ENCODE measurements at places on chromosomes 2 and 18. TPM values are rescaled to one million over a fixed set of nuclear protein-coding genes. Genes with fewer than 3 reads are reported as not detected.

The SP9 gene
- total RNA-seq, result not detected

The IL36G gene
- not detected for total RNA-seq

The MEIS1 gene
- total RNA-seq, result not detected

The NT5DC4 gene
- total RNA-seq, result not detected

The GPR35 gene
- total RNA-seq, result 8.4 TPM

The SPEG gene
- 0.94 TPM for total RNA-seq

The POU3F3 gene
- not detected for total RNA-seq

The MC2R gene
- not detected for total RNA-seq

The FZD7 gene
- 0.75 TPM for total RNA-seq

The HAAO gene
- total RNA-seq, result 0.35 TPM

The CKAP2L gene
- total RNA-seq, result 19.1 TPM

The COLEC12 gene
- total RNA-seq, result 0.04 TPM

The LRATD1 gene
- total RNA-seq, result not detected

The DTYMK gene
- total RNA-seq, result 131 TPM

The TOGARAM2 gene
- total RNA-seq, result 5.0 TPM

The TRIM54 gene
- total RNA-seq, result 0.22 TPM

The NMUR1 gene
- 0.18 TPM for total RNA-seq

GRCh38 chr18:34639687-34640086, 70.4 kb upstream of the DTNA start:
- no peak for DNase-seq

- no peak for DNase-seq
Observed at GRCh38 chr18:9926223-9926894, 12.5 kb downstream of the VAPA start.

- no peak for DNase-seq
Observed at GRCh38 chr2:51706220-51706619, 674.3 kb upstream of the NRXN1 start.

DNA sequence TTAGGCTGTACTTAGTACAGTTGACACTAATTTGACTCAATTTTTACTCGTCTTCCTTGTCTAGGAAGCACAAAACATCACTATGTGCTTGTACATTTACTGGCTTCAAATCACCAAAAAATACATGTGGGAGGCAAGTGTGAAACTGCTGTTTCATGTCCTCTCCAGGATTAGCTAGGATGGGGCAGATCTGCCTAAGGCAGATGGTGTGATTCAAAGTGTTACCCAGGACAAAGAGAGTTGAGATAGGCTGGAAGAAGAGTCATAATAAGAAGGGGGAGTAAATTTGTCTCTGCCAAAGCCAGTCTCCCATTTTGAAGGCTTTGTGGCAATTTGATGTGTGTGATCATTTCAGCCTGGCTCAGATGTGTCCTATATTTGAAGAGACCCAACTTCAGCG, 821.6 kb upstream of the ZEB2 start:
- no peak for DNase-seq

GRCh38 chr18:57951999-57952774, 91.8 kb upstream of the NEDD4L start:
- DNase-seq, result no peak

DNA sequence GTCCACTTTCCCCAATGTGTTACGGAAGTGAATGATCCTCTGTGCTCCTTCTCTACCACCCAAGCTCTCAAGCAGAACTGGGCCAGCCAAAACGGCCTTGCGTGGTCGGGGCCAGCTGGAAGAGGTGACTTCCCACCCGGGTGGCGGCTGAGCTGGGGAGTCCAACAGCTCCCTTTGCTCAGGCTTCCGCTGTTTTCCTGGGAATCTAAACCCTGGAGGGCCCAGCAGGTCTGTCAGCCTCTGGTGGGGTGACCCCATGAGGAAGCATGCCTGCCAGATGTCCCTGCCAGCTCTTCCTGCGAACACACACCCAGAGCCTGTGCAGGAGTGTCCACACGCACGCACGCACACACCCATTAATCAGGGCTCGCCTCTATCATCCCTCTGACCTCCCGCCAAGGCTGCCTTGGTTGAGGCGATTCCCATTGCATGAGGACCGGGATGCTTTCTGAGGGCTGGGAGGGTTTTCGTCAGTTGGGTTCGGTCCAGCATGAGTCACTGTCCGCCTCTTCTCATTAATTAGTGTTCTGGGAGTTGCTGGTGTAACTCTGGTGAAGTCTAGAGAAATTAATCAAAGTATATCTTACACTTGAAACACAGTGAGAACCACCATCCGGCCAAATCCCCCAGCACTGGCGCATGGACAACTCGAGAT, 90.6 kb downstream of the TWIST2 start:
- no peak for DNase-seq

GRCh38 chr2:210756855-210757254, 200.5 kb downstream of the CPS1 start:
- DNase-seq, result no peak

GRCh38 chr2:232214053-232214452, 164.5 kb upstream of the ALPP start:
- DNase-seq, result no peak

GRCh38 chr2:44120428-44120827, 48.2 kb upstream of the PPM1B start:
- DNase-seq, result peak; percentile 35

GRCh38 chr2:6826081-6826913, 39.4 kb downstream of the CMPK2 start:
- DNase-seq, result peak; percentile 25

GRCh38 chr2:203662951-203663350, 43.5 kb upstream of the CD28 start:
- DNase-seq, result no peak

- DNase-seq, result no peak
Observed at GRCh38 chr2:144351687-144352086, 168.2 kb downstream of the ZEB2 start.

DNA sequence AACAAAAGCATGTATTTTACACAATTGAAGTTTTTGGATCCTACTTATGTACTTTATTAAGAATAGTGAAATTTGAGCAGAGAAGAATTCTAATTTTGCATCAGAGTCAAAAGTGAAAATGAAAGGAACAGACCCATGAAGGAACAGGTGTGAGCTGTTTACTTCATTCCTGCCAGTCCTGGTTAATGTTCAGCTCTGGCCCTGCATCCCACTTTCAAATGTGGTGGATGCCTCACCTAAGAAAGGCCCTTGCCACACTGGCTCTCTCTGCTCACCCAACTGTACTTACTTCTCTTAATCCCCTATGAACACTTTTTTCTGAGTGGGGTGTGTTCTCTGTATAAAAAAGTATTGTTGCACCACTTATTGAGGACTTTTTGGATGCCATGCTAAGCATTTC, 22.2 kb downstream of the FAM110C start:
- DNase-seq, result no peak

DNA sequence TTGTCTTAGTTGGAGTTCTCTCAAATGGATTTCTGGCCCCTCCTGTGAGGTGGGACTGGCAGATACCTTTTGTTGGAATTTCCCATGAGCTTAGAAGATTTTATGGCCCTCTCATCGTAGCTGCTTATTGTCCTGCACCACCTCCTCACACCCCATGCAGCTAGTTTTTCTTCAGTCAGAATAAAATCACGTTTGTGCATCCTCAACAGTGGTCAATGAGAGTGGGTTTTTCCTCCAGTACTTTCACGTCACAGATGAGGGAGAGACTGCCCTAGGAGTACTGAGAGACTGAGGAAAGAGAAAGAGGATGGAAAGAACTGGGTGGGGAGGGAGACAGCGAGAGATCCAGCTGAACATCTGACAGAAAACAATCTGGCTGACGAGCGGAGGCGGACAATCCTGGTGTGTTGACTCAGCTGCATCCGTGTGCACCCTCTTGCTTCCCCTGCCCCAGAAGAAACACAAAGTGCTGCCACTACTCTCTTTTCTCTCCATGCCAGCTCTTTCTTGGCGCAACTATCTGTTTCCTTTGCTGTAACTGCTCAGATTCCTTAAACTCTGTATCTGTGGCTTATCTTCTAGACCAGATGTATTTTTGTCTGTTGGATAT, 7.4 kb downstream of the RAPGEF4 start:
- no peak for DNase-seq

DNA sequence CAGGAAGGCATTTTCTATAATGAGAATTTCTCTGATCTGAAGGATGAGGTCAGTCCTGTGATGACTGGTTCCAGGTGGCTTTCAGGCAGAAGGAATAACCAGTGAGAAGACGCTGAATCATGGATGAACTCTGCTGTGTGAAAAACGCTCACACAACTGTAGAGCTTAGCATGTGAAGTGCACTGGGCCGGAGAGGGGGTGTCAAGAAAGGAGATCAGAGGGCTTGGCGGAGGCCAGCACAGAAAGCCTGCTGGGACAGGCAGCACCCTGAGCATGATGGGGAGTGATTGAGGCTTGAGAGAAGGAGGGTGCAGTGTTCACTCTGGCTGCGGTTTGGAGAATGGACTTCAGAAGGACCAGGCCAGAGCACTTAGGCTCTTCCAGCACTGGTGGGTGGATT, 236.5 kb downstream of the TPGS2 start:
- DNase-seq, result no peak

DNA sequence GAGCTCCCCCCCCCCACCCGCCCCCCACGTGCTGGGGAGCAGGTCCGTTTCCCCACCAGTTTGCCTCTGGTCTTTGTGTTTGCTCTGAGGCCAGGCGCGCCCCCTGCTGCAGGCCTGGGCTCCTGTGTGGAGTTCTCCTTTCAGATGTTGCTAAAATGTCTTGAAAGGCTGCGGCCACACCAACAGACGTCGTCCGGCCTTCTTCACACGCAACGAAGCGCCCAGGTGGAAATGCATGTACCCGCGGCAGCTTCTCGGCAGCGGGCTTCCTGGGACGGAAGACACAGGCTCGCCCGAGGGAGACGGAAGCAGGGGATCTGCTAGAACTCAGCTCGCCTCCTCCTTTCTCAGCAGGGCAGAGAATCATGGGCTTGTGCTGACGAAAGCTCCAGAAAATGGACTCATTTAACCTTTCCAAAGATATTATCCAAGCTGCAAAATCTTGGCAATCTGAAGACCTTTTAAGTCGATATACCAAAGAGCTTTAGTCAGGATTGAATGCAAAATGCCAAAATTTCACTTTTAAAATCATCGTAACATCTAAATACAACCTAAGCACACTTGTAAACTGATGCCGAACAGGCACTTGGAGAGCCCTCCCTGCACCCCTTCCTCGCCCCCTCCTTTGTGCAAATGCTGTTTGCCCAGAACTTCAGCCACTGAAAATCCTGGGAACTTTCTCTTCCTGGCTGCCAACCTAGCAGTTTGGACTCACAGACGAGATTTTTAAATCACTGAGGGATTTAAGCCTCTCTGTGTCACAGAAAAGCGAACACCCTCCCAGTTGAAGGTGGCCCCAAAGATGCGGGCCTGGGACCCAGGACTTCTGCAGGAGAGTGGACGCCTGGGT, 125.5 kb upstream of the ZNF516 start:
- peak; percentile 22 for DNase-seq

- no peak for DNase-seq
Observed at GRCh38 chr2:22134421-22134820, 1010.7 kb downstream of the TDRD15 start.

GRCh38 chr18:36595046-36595817, 233.6 kb downstream of the TPGS2 start:
- no peak for DNase-seq

- no peak for DNase-seq
Observed at GRCh38 chr18:32351032-32351431, 119.7 kb downstream of the GAREM1 start.

DNA sequence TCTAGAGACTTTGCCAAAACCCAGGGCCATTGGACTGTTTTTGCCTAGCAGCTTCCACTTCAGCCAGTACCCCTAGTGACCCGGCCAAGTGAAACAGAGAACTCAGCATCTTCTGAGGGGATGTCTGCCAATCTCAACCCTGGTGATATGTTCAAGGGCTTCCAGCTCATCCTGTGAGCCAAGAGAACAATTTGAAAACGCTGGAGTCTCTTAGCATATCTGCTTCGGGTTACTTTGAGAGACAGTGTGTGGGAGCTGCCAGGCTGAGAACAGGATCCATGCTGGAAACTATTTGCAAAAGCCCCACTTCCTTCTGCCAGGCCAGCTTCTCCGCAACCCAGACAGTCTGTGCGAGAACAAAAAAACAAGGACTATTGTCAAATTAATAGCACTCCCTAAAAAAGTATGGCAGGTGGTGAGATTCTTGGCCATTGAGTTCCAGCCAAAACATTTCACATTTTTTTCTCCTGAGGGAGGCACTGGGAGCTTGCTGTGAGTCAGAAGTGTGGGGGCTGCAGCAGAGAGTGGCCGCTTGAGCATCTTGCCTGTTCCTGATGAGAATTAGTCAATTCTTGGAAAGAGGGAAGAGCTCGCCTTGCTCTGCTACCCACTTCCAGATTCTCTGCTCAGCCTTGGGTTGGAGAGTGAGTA, 395.6 kb upstream of the TRIB2 start:
- DNase-seq, result no peak

DNA sequence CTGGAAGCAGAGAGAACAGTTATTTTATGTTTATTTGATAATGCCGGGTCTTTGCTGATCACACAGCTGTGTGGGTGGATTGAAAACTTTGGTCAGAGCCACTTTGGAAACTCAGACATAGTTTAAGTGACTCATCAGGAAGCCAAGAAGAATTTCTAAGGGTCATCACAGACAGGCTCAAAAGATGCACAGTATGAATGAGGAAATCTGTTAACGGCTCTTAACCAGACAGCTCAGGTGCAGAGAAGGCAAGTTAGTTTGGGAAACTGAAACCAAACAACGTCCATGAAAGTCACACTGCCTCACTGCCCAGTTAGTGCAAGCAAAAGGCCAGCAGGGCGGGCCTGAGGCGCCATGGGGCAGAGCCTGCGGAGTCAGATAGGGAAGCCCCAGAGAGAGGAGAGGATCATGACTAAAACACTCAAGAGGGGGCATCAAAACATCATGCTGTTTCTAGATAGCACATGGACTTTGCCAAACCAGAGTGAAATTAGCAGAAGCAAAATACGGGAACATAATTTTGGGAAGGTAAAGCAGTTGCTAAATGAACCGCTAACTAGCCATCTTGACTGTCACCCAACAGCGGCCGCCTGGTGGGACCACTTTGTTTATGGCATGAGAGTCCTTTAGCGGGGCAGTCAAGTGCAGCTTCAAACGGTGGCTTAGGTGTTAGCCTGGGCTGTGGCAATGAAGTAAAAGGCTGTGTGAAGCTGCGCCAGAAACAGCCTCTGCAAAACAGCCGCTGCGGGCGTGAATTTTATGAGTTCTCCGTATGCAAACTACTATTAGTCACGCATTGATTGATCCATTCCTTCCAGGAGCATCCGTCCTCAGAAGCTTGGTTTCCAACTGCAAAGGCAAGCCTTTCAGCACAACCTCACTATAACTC, 101.2 kb downstream of the KCTD18 start:
- no peak for DNase-seq

DNA sequence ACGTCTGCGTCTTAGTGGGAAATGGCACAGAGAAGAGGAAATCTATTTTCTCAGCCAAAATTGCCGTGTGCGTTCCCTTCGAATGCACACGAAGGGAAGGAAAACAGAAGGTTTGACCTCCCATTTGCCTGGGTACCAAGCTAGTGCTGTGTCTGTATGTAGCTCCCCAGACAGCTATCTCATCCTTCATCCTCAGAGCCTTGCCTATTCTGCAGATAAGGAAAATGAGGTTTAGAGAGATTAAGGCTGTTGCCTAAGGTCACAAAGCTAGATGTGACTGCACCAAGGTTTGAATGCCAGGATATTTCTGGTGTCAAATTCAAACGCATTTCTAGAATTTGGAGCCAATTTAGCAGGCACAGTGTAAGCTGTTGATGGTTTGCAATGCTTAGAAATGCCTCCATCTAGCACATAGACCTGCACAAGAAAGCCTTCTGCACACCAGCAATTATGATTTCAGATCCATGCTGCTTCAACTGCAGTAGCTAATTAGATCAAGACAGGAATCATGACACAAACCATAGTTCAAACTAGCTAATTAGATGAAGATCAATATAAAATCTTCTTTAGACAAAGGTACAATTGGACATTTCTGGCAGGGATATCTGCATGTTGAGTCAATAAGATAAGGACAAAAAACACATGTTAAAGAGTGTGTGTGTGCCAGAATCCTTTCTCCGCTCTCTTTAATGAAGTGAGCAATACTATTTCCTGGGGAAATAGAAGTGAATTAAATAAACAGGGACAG, 115.1 kb downstream of the CMPK2 start:
- DNase-seq, result no peak
